ENCODE measurements at places on chromosomes 5 and 9.

DNA sequence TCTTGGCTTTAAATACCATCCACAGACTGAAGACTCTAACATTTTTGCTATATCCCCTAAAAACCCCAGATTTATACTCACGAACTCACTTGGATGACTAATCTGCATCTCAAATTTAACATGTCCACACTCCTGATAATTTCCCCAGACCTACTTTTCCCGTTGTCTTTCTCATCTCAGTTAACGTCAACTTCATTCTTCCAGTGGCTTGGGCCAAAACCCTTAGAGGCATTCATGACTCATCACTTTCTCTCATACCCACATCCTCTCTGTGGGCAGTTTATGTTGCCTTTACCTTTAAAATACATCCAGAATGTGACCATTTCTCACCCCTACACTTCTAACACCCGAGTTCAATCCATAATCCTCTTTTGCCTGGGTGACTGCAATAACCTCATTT is 96.7 kb downstream of the EDIL3 start:
- DNase-seq, result peak; percentile 89

GRCh38 chr9:114416290-114416689 is 28.5 kb upstream of the AKNA start:
- DNase-seq, result no peak

DNA sequence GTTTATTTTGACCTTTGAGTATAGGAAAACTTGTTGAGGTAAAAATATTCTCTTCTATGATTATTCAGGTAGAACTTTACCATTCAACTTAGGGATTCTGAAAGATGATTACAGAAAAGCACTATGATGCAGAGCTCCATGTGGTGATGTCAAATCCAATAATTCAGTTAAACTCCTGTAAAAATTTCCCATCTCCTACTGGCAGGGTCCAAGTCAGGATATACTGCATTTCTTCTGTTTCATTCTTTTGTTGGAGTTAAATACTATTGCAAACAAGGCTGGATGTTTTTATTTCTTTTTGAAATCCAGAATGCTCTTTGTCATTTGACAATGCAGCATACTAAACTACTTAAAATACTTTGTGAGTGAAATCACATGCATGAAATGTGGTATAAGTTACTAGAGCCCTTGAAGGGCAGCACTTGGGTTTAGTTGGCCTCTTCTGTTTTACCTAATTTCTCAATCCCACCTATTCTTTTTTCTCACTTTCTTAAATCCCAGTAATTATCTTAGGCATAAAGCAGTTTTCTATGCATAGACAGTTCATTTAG is 204.5 kb downstream of the FBXL7 start:
- no peak for DNase-seq

DNA sequence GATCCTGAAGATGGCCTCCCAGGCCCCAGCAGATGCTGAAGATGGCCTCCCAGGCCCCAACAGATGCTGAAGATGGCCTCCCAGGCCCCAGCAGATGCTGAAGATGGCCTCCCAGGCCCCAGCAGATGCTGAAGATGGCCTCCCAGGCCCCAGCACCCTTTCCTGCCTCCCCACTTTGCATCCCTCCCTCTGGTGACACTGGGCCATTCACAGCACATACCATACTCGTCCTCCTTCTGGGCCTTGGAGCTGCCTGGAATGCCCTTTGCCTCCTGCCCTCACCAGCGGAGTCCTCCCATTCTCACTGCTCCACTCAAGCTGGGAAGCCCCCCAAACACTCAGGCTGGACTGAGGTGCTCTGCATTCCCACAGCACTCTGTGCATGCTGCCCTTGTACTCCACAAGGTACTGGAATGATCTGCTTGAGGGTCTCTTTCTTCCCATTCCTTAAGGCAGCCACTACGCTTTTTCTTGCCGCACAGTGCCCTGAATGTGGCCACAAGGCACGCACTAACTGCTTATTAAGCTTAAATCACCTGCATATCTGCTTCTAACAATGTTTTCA is 550.0 kb downstream of the BNC2 start:
- DNase-seq, result no peak

- no peak for DNase-seq
Observed at GRCh38 chr5:175285261-175285660, 158.7 kb downstream of the DRD1 start.

DNA sequence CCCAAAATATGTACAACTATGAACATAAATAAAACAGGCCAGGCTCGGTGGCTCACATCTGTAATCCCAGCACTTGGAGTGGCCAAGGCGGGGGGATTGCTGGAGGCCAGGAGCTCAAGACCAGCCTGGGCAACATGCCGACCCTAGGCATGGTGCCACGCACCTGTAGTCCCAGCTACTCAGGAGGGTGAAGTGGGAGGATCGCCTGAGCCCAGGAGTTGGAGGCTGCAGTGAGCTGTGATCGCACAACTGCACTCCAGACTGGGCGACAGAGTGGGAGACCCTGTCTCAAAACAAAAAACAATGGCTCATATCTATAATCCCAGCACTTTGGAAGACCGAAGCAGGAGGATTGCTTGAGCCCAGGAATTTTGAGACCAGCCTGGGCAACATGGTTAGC is 1.5 kb downstream of the HAUS6 start:
- DNase-seq, result no peak

- DNase-seq, result no peak
Observed at GRCh38 chr5:164188733-164189148, 683.3 kb downstream of the MAT2B start.

DNA sequence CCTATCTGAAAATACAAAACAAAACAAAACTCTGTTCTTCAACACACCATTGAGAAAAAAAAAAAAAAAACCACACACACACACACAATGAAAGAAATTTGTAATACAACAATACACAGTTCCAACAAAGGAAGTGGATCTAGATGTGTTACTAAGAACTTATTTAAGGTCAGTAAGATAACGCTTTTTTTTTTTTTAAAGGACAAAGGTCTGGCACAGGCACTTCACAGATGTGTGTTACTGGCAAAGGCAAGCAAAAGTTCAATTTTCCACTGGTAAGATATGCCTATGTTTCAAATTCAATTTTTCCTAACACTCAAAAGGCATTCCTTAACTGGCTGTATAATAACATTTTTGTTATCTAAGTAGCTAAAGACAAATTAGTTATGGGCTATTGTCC is 3.6 kb downstream of the RFK start:
- no peak for DNase-seq

DNA sequence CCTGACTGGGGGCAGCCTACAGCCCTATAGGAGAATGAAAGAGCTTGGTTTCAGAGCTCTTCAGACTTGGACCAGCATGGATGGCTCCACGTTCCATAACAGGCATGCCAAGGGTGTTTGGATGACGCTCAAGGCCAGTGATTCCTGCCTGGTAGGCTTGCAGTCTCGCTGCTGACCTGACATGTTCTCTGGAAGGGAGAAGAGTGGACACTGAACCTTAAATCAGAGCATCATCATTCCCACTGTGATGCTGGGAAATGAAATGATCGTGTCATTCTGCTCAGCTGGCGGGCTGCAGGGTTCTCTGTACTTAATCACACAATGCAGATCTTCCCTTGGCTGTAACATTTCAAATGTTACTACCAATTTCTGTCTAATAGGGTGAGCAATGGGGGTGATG is 57.0 kb downstream of the CFAP90 start:
- no peak for DNase-seq

DNA sequence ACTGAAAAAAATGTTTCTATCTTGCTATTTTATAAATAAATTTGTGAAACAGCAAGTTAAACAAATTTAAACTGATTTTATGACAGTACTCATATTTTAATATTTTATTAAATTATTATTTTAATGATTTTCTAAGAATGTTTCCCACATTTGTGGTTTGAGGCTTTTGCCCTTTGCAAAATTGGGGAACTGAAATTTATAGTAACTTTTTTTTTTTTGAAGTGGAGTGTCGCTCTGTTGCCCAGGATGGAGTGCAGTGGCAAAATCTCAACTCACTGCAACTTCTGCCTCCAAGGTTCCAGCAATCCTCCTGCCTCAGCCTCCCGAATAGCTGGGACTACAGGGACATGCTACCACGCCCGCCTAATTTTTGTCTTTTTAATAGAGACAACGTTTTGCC is 7.2 kb upstream of the ADGRV1 start:
- DNase-seq, result no peak

DNA sequence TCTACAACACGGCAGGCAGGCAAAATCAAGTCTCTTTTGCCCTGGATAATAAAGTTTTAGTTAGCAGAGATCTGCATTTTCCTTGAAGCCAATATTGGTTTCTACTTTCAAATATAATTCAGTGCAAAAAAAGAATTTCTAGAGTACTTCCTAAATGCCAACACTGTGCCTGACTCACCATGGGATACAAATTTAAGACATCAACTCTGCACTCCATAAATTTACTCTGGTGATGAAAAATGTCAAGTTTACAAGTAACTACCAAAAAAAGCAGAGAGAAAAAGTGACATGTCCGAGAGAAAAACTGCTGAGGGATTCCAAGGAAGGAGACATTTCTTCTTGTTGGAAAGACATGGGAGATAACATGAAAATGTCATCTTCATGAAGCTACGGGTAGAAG is 119.7 kb downstream of the RAPGEF6 start:
- no peak for DNase-seq

GRCh38 chr9:18390393-18390792 is 83.6 kb upstream of the ADAMTSL1 start:
- DNase-seq, result no peak

DNA sequence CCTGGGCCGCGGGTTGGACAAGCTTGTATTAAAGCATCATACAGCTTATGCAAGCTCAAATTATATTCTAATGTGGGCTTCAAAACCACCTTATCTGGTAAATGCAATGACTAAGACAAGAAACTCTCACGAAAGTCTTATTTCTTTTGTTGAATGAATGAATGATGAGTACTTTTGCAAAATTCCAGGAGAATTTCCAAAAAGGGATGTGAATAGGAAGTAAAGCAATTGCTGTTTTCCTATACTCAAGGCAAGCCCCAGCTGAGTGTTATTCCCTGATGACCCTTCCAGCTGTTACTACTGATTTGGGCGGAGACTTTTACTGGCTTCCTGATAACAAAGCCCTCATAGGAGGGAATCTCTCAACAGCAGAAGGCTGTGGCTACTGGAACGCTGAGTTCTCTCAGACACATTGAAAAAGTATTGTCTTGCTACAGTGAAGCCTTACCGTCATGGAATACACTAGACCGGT is 162.8 kb downstream of the SREK1 start:
- no peak for DNase-seq

GRCh38 chr9:99231711-99232110 is 9.6 kb downstream of the SEC61B start:
- peak; percentile 32 for DNase-seq

- DNase-seq, result no peak
Observed at GRCh38 chr5:22316294-22316693, 536.9 kb downstream of the CDH12 start.

DNA sequence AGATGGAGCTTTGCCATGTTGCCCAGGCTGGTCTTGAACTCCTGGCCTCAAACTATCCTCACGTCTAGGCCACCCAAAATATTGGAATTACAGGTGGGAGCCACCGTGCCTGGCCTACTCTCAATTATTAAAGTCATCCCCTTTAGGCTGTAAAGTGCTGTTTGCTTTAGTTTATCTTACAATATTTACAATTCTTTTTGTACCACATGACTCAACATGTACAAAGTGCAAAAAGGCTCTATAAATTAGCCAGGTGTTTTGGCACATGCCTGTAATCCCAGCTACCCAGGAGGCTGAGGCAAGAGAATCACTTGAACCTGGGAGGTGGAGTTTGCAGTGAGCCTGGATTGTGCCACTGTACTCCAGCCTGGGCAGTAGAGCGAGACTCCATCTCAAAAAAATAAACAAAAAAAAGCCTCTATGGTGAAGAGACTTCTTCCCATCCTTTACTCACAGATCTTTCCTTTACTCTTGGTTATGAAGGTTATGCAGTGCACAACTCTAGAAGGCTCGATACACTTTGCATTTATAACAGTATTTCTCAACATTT is 28.5 kb upstream of the MLLT3 start:
- no peak for DNase-seq

DNA sequence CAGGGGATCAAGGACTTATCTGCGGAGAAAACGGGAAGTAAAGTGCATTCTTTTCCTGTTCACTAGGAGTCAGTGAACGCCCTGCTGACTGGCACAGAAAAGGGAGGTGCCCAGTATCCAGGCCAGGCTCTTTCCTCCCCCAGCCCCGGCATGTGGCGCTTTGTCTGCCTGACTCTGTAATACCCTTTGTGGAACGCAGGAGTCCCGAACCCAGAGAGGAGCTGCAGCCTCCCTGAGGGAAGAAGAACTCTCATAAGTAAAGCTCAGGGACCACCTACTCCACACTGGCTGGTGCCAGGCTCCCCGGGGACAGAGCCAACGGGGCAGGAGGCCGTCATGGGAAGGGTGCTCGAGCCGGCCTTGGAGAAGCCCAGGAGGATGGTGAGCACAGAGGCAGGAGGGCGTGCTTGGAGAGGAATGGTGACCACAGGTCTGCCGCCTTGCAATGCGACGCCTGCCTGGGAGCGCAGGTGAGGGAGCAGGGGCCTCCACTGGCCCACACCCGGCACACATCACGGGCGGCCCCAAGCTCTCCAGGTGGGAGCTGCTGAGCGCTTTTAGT is 31.5 kb downstream of the VAV2 start:
- DNase-seq, result peak; percentile 44

DNA sequence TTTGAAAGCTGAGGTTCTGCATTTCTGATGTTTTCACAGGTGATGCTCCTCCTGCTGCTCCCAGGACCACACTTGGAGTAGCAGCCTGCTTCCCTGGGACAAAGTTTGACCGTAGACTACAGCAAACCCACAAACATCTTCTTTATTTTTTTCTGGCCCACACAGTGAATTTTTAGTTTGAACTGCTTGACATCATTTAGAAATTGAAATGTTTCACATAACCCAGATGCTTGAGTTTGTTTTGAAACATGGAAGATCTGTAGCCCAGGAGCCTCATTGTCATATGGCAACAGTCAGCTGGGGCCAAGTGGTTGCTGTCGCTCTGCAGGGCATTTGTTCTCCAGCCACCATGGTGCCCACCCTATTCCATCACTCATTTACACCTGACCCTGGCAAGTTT is 8.4 kb downstream of the SH3TC2 start:
- no peak for DNase-seq
